ENCODE measurements at places on chromosomes 1 and 21. TPM values are rescaled to one million over a fixed set of nuclear protein-coding genes. Genes with fewer than 3 reads are reported as not detected.

DNA sequence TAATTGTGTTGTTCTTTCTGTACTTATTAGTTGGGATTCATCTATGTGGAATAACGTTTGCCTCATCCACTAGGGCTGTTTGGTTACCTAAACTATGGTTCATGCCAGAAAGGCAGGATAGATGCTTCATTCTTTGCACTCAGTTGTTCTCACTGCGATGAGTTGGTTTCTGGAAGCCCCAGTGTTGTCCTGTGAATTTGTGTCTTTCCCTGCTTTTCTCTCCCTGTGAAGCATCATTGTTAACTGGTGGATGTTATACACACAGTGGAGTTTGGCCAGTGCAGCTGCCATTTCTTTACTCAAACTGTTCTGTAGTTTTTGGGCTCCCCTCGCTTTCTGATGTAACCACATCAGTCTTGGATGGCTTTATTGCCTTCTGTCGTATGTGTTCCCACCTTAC, 143.6 kb upstream of the COL6A1 start:
- no peak for DNase-seq

DNA sequence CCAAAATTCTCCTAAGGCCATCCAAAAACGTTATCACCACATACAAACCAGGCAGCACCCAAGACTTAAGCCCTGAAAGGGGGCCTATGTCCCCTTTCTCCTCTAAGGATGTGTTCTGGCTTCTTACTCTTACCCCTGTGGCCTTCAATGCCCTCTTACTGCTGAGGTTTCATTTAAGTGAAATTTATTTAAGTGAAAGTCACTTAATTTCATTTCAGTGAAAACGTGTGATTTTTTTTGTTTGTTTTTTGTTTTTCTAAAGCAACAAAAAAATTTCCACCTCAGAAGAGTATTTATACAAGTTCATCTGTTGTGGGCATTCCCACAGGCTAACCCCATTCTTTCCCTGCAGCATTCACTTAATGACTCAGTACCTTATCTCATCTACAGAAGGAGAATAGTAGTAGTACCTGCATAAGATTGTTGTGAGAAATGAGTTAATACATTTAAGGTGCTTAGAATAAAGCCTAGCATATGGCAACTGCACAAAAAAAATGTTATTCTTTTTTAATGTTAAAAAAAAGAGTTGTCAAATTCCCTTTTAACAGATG, 220.6 kb downstream of the CHRM3 start:
- DNase-seq: no peak

The FMOD gene
- total RNA-seq: not detected

The IVL gene
- total RNA-seq: not detected

The ARHGEF10L gene
- total RNA-seq: 7.6 TPM

All from MG63 (cell line).